ENCODE measurements at places on chromosomes 16 and 17.

GRCh38 chr17:70168044-70168976 lies 1.0 kb upstream of the KCNJ2 start:
- no peak for DNase-seq

GRCh38 chr16:1002399-1003166 lies 21.0 kb downstream of the SOX8 start:
- DNase-seq: peak; percentile 78

- no peak for DNase-seq
These were observed 19.1 kb downstream of the ZFHX3 start for GRCh38 chr16:73028721-73029361.

DNA sequence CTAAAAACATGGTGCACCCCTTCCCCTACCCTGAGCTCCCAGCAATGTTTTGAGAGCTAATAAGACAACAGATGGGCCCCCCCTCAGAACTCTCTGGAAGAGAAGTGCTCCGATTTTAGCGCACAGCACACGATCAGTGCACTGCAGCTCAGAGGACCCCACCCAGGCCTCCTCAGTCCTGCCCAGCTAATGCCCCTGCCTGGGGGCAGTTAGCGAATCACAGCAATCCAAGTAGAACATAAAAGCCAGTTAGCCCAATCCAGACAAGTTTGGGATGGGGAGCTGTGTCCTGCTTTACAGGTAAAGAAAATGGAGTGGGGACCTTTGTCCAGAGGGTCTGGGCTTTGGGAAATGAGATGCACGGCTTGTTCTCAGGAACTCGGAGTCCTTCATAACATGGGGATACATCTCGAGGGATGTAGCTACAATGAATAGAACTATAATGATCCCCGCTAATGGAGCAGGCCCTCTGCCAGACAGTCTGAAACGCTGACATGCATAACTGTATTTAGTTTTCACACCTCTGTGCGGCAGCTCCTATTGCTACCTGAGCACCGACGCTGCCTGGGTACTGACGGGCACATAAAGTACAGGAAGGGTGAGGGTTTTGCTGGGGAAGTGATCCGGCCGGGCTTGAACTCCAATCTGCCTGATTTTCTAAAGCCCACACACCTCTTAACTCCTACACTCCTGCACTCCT lies 29.7 kb upstream of the CDC42EP4 start:
- no peak for DNase-seq

DNA sequence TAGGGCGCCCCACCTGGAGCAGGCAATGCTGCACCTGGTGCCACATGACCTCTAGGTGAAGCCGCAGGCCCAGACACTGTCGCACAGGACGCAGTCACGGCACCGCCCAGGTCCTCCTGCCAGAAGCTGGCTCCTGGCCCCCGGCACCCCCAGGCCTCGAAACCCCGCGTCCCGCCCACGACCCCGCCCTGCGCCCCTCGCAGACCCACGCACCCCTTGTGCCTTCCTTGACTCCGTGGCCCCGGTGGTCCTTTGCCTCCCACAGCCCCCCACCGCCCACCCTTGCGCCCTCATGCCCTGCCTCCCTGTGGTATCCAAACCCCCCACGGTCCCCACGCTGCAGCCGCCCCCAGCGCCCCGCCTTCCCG lies 6.3 kb upstream of the C1QTNF8 start:
- DNase-seq: no peak

DNA sequence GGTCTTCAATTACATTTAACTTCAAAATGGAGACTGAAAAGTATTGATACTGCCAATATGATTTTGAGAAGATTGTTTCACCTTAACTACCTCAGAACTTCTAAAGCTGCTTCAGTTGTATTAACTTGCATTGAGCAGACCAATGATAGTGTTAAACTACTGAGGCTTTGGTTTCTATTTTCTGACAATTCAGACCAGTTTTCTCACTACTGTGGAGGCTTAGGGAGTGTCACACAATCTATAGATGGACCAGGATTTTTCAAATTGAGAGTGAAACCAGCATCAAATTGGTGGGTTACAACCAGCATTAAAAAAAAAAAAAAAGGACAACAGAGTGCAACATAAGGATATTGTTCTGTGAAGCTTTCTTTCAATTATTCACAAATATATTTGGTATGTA lies 21.2 kb downstream of the COG1 start:
- no peak for DNase-seq

DNA sequence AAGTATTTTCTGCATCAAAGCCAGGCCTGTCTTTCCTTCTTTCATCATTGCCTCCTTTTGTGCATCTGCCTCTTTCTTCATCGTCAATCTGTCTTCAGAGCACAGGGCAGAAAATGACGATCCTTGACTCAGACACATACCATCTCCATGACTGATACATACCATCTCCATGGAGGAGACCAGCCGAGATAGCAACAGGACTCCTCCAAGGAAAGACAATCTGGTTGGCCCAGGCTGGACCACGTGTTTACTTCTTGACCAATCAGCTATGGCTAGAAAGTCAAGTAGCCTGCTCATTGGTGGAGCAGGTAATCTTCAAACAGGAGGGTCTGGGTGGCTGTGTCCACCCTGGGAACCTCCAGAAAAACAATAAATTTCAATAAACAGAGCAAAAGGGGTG lies 164.6 kb downstream of the CPPED1 start:
- no peak for DNase-seq

DNA sequence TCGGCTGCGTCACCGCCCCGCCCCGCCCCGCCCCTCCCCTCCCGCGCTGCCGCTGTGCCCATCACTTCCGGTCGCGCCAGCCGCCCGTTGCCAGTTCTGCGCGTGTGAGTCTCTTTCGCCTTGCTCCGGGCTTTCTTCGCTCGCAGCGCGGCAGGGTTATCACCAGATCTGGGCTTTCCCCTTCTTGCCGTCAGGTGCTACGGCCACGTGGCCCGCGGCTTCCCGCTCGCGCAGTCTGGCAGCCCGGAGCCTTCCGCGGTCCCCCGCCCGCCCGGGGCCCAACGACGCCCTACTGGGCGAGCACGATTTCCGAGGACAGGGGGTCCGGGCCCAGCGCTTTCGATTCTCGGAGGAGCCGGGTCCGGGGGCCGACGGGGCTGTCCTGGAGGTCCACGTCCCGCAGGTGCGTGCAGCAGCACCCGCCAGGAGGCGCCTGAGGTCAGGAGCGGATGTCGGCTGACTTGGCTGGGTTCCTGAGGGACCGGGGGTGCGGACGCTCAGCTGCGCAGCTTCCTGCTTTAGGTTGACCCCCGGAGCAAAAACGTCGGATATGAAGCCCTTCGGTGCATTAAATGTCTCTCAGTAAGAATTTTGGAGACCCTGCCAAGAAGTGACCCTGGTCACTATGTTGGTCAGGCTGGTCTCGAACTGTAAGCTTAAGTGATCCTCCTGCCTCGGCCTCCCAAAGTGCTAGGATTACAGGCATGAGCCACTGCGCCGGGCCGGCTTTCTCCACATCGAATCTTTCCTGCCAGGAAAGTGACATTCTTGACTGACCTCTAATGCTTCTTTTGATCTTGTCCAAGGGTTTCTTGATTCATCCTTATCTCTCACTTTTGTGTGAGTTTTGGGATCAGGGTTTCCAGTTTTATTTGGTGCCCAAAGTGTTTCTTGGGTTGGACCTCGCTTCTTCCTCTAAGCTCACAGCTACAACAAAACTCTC lies at the start of gene METTL23:
TSS of gene METTL23 (plus strand) at position 64 of the 943 bp plus-strand sequence. CDS start 2,872 bp downstream, outside the sequence.
- peak; percentile 58 for DNase-seq

DNA sequence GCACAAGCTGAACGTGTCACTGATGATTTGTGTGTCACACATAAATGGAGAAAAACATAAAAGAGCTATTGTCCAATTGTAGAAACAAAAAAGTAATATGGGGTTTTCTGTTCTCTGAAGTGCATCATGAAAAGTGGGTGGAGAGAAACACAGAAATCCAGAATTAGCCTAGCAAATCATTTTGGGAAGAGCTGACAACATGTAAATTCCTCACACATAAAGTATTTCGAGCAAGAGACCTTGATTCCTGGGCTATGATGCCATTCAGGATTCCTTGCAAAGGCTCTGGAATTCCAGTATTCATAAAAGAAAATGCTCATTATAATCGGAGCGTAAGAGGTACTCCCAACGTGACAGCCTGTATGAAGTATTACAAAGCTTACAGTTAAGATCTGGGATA lies 1.1 kb downstream of the DCUN1D3 start:
- no peak for DNase-seq

DNA sequence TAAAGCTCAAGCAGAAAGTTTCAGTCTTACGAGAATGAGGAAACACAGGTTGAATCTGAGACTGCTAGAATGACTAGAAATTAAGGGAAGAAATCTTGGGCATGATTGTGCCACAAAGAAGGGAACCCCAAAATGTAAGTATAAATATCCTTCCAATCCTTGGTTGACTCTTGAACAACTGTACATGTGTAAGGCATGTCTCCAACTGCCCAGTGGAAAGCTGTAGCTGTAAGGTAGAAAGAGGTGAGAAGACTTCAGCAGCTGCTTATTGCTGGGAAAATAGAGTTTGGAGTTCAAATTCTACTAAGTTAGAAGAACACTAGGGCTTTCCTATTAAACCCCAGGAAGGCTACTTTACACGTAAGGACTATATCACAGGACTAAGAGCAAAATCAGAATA lies 59.7 kb upstream of the NACA2 start:
- no peak for DNase-seq

DNA sequence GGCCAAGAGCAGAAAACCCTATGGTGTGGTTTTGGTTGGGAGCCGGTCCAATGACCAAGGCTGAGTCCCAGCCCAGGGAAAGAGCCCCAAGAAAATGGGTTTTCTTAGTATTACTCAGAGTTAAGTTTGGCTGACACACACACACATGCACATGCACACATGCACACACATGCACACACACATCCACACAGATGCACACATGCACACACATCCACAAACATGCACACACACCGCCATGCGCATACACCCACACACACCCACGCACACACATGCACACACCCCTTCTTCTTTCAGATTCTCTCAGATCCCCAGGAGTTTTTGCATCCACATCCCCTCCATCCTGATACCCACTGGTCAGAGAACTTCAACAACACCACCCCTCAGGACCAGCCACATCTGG lies 9.1 kb downstream of the ABCC12 start:
- no peak for DNase-seq

- no peak for DNase-seq
These were observed 957 bp downstream of the MYL4 start for GRCh38 chr17:47210105-47210504.

GRCh38 chr16:63617990-63618763 lies 1503.7 kb downstream of the CDH11 start:
- DNase-seq: no peak

DNA sequence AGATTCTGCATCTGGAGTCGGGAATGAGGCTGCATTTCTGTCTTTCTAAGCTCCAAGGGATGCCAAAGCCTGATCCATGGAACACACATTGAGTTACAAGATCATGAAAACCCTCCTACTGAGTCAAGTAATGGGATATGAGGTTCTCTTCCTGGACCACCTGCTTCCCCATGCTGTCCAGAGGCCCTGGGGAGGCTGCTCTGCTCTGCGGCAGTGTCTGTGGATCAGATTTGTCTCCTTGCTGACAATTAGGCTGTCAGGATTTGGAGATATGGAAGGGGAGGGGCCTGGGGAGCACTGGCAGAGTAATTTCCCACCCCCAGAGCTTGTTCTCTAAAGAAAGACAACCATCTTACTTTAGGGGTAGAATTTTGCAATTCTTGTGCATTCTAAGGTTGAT lies 33.0 kb downstream of the C16orf95 start:
- no peak for DNase-seq

GRCh38 chr16:12126091-12126806 lies 149.7 kb downstream of the SNX29 start:
- no peak for DNase-seq

DNA sequence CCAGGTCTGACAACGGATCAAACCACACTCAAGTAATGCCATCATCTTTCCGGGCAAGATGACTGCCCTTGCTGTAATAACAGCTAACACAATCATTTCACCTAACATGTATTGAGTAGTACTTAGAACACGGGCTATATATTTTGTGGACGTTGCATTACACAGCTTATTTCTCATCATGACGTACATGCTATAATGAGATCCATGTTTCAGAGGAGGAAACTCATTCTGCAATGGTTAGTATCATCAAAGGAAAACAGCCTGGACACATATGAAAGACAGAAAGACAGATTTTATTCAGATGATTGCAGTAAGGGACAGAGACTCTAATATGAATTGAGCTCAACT lies 446.7 kb downstream of the HS3ST3B1 start:
- DNase-seq: no peak

DNA sequence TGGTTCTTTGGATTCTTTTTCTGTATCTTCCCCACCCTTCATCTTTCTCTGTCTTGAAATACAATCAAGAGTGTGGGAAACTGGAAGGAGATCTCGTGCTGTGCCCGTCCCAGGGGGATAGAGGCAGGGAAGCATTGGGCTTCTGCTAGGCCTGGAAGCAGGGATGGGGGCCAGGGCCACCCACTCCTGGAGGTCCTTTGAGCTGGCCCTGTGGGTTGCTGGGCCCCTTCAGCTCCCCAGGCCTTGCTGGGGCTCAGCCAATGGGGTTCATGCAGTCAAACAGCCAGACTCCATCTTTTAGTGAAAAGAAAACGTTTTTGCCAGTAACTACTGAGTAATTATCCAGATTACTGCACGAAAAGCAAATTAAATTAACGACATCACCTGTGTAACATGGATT lies 67.8 kb downstream of the CCDC182 start:
- no peak for DNase-seq

- DNase-seq: no peak
These were observed 773 bp downstream of the CENPX start for GRCh38 chr17:82021900-82022309.

- no peak for DNase-seq
These were observed 372.7 kb upstream of the CDH11 start for GRCh38 chr16:65494609-65495008.

DNA sequence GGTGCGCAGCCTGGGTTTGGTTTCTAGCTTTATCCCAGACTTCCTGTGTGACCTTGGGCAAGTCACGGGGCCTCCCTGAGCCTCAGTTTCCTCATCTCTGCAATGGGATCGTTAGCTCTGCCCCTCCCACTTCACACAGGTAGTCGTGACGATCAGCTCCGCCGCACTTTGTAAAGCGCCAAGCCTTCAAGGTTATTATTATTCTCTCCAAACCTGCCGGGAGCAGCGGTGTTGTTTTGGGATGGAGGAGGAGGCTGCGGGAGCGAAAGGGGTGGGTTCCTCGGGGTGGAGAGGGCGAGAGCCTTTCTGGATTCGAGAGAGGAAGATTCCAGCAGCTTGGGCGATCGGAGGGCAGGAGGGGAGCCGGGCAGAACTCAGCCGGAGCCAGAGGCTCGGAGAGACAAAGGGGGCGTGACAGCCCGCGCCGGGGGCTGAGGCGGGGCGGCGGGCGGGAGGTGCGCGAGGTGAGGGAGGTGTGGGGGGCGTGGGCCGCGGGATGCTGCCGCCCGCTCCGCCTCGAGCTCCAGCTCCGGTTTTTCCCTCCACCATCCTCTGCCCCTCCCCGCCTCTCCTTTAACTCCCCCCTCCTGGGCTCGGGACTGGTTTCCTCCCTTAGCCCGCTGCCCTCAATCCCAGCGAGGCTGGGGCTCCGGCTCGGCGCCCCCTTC lies at the start of gene EFNB3:
TSS of gene EFNB3 (plus strand) at position 602 of the 668 bp plus-strand sequence. CDS start 397 bp downstream, outside the sequence.
- no peak for DNase-seq

- DNase-seq: no peak
These were observed 99.7 kb downstream of the CMIP start for GRCh38 chr16:81544261-81544660.

GRCh38 chr16:58318391-58318790 lies 23.6 kb upstream of the PRSS54 start:
- DNase-seq: no peak

GRCh38 chr17:2854143-2855055 lies 58.2 kb downstream of the RAP1GAP2 start:
- DNase-seq: no peak

Measured in activated T-cell treated with anti-CD3 and anti-CD28 coated beads for 4 hours (primary cell).